ENCODE measurements at places on chromosomes 5 and 9.

- no peak for DNase-seq
These were observed 416.1 kb upstream of the CTNND2 start for GRCh38 chr5:12320331-12320730.

DNA sequence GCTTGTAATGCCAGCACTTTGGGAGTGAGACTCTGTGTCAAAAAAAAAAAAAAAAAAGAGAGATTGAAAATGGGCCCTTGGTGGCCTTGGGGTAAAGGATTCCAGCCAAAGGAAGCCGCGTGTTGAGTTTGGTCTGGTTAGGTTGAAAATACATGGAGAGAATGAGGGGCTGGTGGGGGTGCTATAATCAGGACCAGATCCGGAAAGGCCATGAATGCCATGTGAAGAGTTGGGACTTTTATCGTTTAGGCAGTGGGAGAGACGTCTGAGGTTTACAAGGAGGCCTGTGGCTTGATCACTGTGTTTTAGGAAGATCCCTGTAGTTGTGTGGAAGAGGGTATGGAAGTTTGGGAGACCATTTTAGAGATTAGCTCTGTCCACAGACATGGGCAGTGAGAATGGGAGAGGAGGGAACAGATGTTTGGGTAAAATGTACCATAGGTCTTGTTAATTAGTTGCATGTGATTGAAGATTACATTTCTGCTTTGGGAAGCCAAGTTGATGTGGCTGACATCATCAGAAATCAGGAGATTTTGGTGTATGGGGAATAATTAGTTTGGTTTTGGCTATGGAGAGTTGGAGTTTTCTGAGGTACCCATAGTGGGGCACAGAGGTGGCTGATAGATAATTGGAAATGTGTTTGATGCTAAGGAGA is 3.5 kb downstream of the MSANTD3 start:
- DNase-seq, result no peak

DNA sequence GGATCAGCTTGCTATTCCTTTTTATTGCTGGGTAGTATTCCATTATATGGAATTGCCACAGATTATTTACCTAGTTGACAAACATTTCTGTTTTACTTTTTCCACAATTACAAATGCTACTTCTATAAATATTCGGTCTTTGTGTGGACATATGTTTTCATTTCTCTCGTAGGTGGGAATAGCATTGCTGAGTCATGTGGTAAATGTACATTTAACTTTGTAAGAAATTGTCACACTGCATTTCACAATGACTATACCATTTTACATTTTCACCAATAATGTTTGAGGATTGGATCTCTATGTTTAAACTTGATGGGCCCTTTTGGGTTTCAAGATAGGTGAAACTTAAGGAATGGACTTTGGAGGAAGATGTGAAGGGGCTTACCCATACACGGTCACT is 19.7 kb downstream of the RAI14 start:
- DNase-seq, result no peak

GRCh38 chr5:95778713-95779436 is 43.7 kb downstream of the GLRX start:
- DNase-seq, result no peak

GRCh38 chr5:62326302-62326701 is 20.3 kb downstream of the KIF2A start:
- no peak for DNase-seq

DNA sequence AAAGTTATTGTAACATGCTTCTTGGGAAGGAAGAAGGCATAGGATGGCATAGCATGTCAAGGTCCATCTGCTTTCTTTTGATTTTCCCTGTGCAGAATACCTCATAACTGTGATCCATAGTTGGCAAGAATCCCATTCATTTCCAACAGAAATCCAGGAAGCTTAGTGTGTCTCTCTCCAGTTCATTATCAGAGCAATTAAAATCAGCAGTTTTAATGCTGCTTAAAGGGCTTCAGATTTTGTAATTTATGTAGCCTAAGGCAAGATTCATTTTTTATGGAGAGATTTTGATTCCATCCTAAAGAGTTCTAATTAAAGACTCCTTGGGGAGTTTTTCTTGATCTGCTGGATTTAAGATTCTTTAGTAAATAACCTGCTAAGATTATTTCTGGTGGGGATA is 560.1 kb downstream of the PDE4D start:
- DNase-seq, result no peak

GRCh38 chr5:68950930-68951329 is 142.9 kb upstream of the SLC30A5 start:
- DNase-seq, result no peak

- no peak for DNase-seq
These were observed 165.0 kb downstream of the TMEM232 start for GRCh38 chr5:110561510-110561909.

GRCh38 chr5:8396246-8396645 is 527.3 kb downstream of the MTRR start:
- no peak for DNase-seq

DNA sequence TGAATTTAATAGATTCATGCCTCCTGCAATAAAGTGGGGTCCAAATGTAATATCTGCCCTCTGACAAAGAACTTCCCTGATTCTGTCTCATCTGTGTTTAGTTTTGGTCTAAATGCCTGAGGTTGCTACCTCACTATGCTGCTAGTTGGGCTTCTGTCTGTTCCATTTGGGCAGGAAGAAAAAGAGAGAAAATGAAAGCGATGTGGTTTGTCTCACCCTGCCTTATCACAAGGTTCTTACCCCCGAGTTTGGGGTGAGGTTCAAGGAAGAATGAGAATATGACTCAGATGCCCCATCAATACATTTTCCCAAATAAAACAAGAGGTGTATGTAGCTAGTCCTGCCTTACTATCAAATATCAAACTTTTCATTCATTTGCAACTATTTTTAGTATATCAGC is 132.1 kb upstream of the MTAP start:
- no peak for DNase-seq

GRCh38 chr9:818958-819357 is 22.5 kb upstream of the DMRT1 start:
- DNase-seq, result no peak

DNA sequence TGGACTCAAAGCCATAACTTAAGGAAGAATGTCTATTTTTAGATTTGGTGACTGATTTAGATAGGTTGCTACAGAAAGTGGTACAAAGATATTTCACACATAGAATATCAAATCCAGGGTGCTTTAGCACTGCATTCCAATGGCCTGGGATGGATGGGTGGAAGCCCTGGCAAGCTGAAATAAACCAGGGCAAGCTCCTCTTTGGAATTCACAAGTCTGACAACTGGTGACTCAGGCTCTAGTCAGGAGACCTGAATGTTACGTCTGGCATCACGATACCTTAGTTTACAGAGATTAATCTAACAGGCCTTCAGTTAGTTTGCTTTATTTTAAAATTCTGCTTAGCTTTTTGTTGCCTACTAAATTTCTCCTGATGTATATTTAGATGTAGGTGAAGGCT is 144.0 kb downstream of the TMC1 start:
- DNase-seq, result no peak

All from activated T-cell treated with anti-CD3 and anti-CD28 coated beads for 1 hour (primary cell).